ENCODE measurements at places on chromosomes 6 and 20.

DNA sequence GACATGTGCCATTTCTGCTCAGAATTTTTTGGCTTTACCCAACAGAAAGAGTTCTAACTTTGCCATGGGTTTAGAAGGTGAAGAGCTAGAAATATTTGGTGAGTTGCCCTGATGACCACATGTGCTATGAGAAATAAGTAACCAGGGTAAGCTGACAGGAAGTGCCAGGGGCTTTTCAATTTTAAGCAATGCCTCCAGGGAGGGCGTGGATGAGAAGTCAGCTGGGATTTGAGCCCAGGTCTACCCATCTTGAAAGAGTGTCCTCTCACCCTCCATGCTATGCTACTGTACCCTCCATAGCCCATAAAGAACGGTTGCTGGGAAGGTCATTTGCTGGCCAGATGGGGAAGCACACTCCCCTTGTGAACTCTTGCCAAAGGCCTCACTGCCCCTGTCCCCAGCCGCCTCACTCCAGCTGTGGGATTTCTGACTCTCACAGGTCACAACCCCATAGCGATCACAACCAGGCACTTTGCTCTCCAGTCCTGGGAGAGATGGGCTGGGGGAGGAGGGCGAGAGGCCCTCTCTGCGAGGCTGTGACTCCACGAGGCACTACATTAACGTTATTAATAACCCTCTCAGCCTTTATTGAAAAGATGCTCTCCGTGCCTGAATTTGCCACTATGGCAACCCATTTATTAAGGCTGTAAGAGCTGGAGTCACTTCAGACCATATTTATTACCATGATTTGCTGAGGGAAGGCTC, 291.1 kb downstream of the DHX35 start:
- no peak for DNase-seq

- no peak for DNase-seq
Measured at GRCh38 chr6:133817460-133818047, 71.4 kb upstream of the TCF21 start.

- DNase-seq: no peak
Measured at GRCh38 chr6:149913540-149914240, 9.2 kb downstream of the RAET1G start.

- DNase-seq: no peak
Measured at GRCh38 chr20:33431797-33432381, 11.7 kb downstream of the SNTA1 start.

DNA sequence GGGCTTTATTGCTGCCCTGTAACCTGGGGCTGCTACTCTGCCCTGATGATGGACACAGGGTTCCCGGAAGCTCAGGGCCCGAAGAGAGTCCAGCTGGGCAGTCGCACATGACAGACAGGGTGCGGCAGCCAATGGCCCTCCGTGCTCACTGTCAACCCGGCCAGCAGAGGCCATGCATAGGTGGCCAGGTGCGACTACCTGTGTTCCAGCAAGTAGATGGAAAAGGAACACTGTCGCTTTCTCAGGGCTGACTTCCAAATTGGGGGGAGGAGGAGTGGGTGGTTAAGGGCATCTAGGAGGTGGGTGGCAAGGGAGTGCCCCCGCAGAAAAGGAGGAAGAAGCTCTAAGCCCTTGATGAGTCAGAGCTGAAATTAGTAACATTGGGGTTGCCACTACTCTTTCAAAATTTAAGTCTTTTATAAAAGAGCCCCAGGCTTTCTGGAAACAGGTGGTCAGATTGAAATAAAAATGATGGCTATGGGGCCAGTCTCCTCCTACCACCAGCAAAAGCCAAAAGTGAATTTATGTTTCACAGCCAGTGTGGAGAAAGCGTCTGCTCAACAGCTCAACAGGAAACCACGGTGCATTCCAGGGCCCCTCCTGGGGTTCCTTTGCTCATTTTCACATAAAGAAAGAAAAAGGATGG, 2.3 kb upstream of the RAMACL start:
- DNase-seq: no peak

DNA sequence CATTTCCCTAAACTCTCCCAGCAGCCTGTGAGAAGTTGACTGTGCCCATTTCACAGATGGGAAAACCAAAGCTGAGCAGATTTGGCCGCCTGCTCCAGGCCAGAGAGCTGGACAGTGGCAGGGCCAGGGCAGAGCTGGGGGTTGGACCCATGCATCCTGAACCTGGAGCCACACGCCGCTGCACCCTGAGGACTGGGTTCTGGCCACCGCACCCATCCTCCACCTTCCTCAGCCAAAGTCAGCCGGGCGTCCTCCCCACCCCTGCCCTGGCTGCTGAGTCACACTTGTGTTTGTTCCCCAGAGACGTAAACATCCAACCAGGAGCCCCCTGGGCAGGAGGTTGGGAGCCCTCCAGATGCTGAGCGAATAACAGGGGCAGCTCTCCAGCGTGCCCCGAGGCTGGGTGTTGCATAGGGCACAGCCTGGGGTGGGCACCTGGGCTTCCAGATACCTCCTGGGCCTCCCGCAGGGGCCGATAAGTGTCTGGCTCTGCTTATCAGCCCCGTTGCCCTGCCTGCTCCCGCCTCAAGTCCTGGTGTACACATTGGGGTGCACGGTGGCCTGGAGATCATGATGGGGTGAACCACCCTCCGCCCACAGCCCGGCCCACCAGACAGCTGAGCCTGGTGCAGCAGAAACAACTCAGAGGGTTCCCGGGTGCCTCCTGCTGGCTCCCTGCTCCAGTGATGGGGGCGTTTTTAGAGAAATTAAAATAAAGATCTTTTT, 23.8 kb downstream of the RBM38 start:
- no peak for DNase-seq

GRCh38 chr20:33010133-33010504, 2.6 kb downstream of the BPIFB2 start:
- no peak for DNase-seq

- peak; percentile 41 for DNase-seq
Measured at GRCh38 chr20:42366626-42367025, 748.4 kb upstream of the CHD6 start.

- no peak for DNase-seq
Measured at GRCh38 chr20:53127027-53127426, 154.9 kb downstream of the TSHZ2 start.

DNA sequence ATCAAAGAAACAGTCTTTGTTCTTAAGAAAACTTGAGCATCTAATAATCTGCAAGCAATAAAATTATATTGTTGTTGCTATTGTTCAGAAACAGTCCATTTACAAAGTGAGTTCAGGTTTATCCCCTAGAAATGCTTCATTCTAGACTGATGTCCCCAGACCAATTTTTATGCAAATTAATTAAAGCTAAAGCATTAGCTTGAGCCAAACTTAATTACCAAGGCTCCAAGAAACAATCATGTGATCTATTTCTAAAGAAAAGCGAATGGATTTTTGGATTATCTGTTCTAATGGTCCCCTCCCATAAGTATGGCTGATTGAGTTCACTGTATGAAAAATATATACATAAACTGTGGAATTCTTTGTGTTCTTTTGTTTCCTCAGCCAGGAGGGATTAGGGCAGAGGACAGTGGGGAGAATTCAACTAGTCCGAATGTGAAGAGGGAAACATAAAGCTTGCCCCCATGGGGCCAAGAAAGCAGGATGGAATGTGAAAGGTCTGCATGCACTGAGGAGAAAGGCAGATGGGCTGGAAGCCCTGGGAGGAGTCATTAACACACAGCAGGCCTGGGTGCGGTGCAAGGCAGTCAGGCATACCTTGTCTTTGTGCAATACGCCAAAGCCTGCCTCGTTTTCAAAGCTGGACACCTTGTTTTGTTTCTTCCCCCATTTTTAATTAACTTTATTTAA, 597.1 kb downstream of the KIF16B start:
- no peak for DNase-seq

DNA sequence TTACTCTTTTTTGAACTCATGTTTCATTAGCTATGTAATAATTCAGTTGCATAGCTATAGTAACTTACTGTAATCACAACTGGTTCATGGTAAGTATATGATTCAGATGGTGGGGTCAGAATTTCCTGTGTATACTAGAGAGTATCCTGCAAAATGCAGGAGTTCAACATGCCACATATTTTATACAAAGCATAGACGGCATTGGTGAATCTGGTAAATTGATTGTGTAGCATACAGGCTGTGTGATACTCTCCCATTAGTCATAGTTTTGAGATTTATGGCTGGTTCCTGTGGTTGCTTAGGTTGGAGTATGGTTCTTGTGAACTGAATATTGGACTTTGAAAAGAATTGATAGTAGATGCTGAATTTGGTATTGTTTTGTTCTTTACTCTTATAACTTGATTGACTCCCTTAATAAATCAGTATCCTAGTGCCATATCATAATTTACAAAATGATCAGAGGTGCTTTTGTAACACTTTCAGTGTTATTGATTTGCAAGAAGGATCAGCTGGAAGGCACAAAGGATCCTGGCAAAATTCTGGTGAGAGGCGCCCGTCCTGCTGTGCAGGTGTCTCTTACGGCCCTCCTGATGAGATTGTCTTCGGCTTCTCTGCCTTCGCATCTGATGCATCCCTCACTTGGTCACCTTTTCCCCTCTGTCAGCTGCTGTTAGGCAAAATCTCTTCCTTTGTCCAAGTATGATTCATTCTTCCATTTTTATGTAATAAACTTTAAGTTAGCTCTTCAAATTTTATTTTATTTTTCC, 22.6 kb downstream of the SNX9 start:
- DNase-seq: no peak

DNA sequence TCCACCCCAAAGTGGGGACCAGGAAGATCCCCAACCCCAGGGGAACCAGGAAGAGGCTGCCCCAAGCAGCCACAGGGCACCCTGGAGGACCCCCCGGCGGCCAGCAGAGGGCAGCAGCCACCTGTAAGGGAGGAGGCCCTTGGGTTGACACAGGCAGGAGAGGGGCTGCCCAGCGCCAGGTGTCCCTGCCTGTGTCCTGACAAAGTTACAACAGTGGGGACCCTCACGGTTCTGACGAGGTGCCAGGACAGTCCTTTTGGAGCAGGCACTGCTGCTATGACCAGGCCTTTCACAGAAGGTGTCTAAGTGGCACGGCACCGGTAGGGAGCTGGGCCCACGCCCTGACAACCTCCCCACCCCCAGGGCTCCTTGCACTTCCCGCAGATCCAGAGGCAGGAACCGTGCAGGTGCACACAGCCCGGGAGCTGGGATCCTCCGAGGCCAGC, 176.7 kb downstream of the BMP7 start:
- peak; percentile 84 for DNase-seq

GRCh38 chr6:129498950-129499842, 210.8 kb downstream of the ARHGAP18 start:
- peak; percentile 19 for DNase-seq

- DNase-seq: no peak
Measured at GRCh38 chr20:10470276-10470675, 35.2 kb downstream of the SLX4IP start.

GRCh38 chr6:31905041-31905440, 3.2 kb upstream of the ZBTB12 start:
- DNase-seq: no peak

GRCh38 chr6:97059473-97059872, 134.9 kb downstream of the KLHL32 start:
- DNase-seq: peak; percentile 45

DNA sequence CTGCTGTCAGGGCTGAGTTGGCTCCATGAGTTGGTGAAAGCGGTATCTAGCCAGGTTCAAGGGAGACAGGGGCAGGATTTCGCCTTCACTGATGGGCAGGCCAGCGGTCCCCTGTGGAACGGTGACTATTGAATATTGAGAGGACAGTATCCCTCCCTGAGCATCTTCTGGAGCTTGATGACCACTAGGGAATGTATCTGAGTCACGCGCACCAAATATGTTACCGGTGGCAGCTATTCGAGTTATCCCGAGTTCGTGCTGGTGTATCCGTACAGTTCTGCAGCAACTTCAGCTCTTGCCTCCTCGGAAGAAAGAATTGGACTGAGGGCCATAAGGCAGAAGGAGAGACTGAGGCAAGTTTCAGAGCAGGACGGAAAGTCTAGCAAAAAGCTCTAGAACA, 24.8 kb downstream of the MTHFD1L start:
- DNase-seq: no peak

GRCh38 chr6:158388727-158389126, 76.5 kb downstream of the TULP4 start:
- no peak for DNase-seq

DNA sequence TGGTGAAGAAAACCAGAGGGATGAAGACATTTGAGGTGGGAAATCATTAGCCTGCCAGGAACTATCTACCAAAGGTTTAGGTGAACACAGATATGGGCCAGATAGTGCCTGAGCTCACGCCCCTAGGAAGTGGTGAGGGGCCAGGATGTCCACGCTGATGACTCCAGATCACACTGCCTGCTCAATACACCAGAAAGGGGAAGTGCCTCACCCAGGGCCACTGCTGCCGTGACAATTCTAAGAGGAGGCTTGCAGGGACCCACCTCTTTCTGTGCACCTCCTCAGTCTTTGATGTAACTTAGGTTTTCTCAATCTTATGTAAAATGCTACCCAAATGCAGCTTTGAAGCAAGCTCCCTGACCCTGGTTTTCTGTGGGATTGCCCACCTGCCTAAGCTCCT, 5.4 kb upstream of the RAB44 start:
- no peak for DNase-seq

DNA sequence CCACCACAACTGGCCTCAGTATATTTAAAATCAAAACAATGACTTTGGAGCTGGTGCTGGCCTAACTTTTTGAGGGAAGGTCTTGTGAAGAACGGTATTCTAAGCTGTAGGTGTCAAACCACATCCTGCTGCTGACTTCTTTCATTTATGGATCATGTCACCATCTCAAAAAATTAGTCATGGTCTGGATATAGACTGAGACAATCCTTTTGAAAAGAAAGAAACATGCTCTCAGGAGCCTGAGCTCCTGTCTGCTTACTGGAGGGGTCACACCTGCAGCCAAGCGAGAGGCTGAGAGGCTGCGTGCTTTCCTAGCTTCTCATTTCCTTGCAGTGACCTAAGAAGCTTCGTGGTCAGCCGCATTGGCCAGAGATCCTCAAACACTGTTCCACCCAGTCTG, 55.2 kb downstream of the TIAM2 start:
- DNase-seq: no peak

GRCh38 chr6:15410752-15411151, 164.9 kb downstream of the JARID2 start:
- no peak for DNase-seq

DNA sequence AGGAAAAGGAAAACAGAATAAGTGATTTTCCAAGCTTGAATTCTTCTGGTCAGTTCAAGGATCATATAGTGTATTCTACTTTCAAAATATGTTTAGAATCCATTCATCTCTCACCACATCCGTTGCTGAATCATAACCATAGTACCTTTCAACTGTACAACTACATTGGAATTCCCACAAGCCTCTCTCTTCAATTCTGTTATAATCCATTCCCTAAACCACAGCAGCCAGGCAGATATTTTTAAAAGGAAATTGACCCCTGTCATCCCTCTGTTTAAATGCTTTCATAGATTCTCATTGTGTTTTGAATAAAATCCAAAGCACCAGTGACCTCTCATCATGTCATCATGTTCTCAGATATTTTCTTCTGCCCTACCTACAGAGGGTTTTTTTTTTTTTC, 412.7 kb downstream of the GRIK2 start:
- DNase-seq: no peak

- no peak for DNase-seq
Measured at GRCh38 chr20:40668449-40669228, 20.4 kb downstream of the MAFB start.

GRCh38 chr6:56663344-56663743, 20.7 kb upstream of the DST start:
- DNase-seq: no peak
